ENCODE measurements at places on chromosomes 11 and 22. TPM values are rescaled to one million over a fixed set of nuclear protein-coding genes. Genes with fewer than 3 reads are reported as not detected.

DNA sequence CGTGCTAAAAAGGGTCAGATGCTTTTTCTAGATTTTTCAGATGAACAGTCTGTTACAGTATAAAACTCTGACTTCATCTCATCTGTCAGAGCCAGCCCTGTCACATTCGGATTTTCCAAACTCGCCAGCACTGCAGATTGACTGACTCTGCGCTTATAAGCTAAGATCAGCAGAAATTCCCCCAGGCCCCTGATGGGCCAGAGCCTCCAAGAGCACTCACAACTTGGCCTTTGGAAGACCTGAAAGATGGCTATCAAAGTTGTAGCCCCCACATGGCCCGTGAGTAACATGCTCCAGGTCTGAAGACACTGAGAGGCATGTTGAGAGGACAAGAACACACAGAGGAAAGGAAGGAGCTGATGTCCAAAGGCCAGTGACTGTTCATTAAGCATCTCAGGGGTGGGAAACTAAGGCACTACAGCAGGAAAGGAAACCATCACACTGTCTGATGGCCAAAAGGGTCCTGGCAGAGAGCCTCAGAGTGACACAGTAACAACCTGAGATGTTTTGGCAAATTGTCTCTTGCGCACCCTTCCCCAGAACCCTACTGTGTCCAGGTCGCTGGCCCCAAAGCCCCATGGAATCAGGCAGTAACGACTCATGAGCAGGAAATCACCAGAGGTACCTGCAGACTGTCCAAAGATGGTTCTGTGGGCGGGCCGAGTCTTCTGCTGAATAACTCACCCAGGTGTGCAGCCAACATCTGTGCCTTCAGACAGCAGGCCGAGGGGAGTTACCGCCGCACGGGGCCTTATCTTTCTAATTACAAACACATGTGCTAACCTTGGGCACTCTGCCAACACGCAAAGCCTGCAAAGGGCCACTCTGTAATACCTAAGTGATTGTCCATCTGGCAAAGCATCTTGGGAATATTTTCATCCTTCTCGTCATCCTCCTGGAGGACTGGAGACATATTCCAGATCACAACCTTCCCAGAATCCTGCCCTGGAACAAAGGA, 23.6 kb downstream of the HIRA start:
- no peak for DNase-seq
- no peak overlapping the region for H3K4me3 ChIP-seq
- H3K36me3 ChIP-seq: peaks cover 37% of the 10 kb centered on the region
- H3K27me3 ChIP-seq: no peaks in the 10 kb centered on the region
- H3K27ac ChIP-seq: no peak overlapping the region
- peaks cover 8% of the 10 kb centered on the region for H3K4me1 ChIP-seq

DNA sequence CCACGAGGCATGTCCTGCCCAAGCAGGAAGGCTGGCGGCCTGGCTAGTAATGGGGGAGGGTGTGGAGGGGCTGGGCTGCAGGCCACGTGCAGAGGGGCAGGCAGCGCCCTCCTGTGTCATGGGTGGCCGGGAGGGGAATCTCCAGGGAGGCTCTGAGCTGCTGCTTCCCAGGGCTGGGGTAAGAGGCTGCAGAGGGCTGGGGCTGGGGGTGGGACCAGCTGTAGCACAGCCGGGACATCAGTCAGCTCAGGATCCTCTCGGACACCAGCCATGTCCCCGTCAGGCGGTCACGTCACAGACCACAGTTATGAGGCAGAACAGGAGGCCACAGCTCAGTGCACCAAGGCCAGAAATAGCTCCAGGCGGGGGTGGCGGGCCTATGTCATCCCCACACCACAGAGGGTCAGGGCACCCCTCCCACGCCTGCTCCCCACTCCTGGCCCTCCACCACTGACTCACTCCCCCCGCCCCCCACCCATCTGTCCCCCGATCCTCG, 21.1 kb downstream of the RTN4R start:
- peaks cover 37% of the 10 kb centered on the region for H3K4me1 ChIP-seq
- no peaks in the 10 kb centered on the region for H3K27me3 ChIP-seq
- no peaks in the 10 kb centered on the region for H3K36me3 ChIP-seq

GRCh38 chr11:96107143-96107824, 183.4 kb upstream of the MTMR2 start:
- peaks cover 21% of the 10 kb centered on the region for H3K4me1 ChIP-seq
- no peak overlapping the region for H3K27ac ChIP-seq
- H3K4me3 ChIP-seq: no peak overlapping the region
- H3K36me3 ChIP-seq: peaks cover 12% of the 10 kb centered on the region

- no peaks in the 10 kb centered on the region for H3K27me3 ChIP-seq
- H3K4me1 ChIP-seq: peaks cover 11% of the 10 kb centered on the region
- peak; percentile 34 for DNase-seq
- H3K4me3 ChIP-seq: no peak overlapping the region
- peaks cover 9% of the 10 kb centered on the region for H3K36me3 ChIP-seq
These were observed 54.2 kb downstream of the SLC25A17 start for GRCh38 chr22:40764763-40765441.

DNA sequence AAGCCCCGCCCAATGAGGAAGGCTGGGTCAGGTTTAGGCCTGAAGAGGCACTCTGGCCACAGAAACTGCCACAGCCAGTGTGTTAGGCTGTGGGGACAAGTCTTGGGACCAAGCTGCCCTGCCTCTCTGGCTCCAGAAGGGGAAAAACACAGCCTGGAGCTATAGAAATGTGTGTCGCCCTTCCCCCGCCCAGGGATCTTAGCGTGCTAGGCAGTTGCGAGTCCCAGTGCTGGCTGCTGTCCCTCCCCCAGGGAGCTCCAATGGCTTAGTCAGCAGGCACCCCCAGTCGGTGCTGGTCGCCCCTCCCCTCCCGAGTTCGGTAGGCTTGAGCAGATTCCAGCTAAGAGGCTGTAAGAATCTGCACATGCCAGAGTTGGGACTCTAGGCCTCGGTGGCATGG, 99.5 kb upstream of the API5 start:
- H3K36me3 ChIP-seq: no peaks in the 10 kb centered on the region
- DNase-seq: no peak
- H3K4me3 ChIP-seq: no peak overlapping the region
- no peak overlapping the region for H3K27ac ChIP-seq

Gene HBG2
- not detected for total RNA-seq

Gene APOL5
- total RNA-seq: not detected

Gene CD248
- 2.4 TPM for total RNA-seq

All from activated CD4-positive, alpha-beta T cell treated with anti-CD3 and anti-CD28 coated beads, Interleukin-2, amount 10 ng/mL, durations not matched to agents 7 days and 5 days (primary cell).